Cerebellar cortex (tissue), 1 donor: ENCODE measurements at places on chromosomes 3 and 15.

- no peak for DNase-seq
Measured at GRCh38 chr3:149235599-149236424, 14.2 kb upstream of the CP start.

DNA sequence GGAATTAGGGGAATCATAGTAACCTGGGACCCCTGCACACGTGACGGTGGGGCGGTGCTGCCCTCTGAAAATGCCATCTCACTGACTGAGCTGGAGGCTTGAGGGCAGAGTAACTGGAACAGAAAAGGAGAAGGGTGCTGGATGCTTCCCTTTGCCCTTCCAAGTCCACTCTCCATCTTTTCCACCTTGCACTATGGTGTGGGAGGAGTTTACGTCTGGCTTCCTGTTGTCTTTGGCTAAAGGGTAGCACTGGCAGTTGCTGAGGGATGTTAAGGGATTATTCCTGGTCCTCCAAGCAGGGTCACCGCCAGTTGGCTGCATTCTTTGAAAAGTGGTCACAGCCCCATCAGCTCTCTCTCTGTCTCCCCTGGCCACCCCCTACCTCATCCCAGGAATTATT lies 129.4 kb upstream of the SNTN start:
- no peak for DNase-seq

DNA sequence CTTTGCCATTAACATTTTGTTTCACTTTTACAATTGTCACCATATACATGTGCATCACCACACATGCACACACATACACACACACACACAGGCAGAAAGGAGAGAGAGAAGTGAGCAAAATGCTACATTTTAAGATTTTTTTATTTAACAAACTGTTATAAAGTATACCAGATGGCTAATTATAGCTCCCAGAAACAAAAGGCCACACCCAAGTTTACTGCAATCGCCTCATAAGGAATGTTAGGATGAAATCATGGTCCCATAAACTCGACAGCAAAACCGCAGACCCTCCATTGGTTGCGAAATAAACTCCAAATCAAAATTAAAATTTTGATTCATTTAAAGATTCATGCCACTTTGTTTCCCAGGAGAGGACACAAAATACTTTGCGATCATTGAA lies 16.1 kb upstream of the C15orf61 start:
- DNase-seq, result no peak

- no peak for DNase-seq
Measured at GRCh38 chr3:128994173-128994512, 267 bp upstream of the CFAP92 start.
